ENCODE measurements at places on chromosomes 4 and X. TPM values are rescaled to one million over a fixed set of nuclear protein-coding genes. Genes with fewer than 3 reads are reported as not detected.

The MTNR1A gene
- not detected for polyA plus RNA-seq

The FDCSP gene
- polyA plus RNA-seq = not detected

The ETDB gene
- polyA plus RNA-seq = not detected

The PASD1 gene
- polyA plus RNA-seq = not detected

The SMIM31 gene
- polyA plus RNA-seq = not detected

The CT45A2 gene
- not detected for polyA plus RNA-seq

The CCKAR gene
- polyA plus RNA-seq = not detected
